Stimulated activated CD8-positive, alpha-beta memory T cell treated with anti-CD3 and anti-CD28 coated beads, Interleukin-7, amount 100 ng/mL, for 1 hour (primary cell): ENCODE measurements at places on chromosomes 5 and 9.

- DNase-seq, result no peak
Measured at GRCh38 chr9:106963684-106964083, 100.7 kb downstream of the ZNF462 start.

DNA sequence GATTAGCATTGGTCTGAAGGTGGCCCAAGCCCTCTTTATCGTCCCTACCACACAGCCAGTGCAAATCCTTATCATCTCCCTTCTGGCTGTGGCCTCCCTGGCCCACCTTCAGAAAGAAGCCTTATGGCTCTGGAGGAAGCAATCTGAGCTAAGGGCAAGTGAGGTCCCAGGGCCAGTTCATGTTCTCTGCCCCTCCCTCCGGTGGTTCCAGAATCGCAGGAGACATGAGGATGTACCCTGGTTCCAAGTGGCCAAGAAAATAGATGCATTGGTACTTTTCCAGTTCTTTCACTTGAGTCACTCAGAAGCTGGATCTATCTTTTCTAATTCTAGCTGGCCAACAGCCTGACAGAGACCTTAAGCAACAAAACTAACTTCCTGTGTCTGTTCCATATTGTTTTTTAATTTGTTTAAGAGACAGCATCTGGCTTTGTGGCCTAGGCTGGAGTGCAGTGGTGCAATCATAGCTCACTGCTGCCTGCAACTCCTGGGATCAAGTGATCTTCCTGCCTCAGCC lies 60.7 kb downstream of the LHFPL2 start:
- DNase-seq, result no peak

DNA sequence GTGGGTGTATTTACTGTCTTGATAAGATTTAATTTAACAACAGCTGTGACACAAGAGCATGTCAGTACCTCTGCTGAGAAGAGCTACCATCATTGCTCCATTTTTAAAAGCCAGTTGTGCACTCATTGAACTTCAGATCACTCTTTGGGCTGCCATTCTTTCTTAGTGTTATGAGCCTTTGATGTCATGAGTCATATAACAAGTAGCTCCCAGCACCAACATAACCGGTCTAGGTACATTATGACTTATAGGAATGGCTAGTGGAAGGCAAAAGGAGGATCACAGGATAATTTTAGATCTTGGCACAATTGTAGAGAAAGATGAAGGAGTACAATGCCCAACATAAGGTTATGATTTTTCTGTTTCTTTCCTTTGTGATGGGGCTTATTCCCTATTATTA lies 170.8 kb upstream of the FBN2 start:
- DNase-seq, result no peak

DNA sequence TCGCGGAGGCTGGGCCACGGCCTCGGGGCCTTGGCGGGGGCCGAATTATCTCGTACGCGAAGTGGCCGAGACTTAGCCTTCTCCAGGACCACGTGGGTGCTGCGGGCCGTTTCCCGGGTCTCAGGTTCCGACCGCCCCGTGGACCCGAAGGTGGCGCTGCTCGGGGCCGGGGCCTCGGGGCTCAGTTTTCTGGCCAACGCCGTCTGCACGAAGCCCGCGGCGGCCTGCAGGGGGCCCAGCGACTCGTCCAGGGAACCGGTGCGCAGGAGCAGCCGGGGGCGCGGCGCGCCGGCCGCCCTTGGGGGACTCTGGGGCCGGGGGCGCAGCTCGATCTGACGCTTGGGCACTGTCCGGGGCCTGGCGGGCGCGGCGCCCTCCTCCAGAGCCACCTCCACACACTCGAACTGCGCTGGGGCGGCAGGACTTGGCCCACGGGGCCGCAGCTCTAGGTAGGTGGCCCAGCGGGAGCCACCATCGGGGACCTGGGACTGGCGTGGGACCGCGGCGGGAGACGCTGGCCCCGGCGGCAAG lies 716 bp downstream of the PROB1 start:
- DNase-seq, result peak; percentile 27

DNA sequence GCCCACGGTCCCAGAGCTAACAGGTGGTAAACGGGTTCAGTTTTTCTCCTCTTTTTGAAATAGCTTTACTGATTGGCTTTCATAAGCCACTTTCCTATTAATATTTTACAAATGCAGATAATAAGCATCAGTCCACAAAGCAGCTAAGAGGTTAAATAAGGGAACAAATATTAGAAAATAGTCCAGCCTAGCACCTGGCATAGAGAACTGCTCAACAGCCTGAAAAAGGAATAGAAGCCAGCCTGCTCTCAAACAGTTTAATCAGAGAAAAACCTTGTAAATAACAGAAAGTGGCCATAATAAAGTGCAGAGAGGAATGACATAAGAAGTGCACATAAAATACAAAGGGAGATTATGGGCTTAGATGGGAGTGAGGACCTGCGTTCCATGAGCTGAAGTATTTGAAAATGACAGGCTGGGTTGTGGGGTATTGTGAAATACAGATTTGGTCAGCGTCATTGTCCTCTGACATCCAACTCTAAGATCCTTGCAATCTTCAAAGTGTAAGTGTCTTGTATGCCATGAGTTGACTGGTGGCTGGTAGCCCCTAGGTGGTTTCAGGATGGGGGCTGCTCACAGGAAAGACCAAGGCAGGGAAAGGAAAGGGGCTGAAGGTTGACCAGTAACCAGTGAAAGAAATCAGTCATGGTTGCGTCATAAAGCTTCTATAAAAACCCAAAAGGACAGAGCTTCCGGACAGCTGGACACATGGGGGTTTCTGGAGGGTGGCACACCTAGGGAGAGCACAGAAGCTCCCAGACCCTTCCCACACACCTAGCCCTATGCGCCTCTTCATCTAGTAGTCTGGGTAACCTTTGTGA lies 32.4 kb downstream of the MYO10 start:
- no peak for DNase-seq

GRCh38 chr9:119793218-119793617 lies 424.0 kb upstream of the BRINP1 start:
- no peak for DNase-seq

DNA sequence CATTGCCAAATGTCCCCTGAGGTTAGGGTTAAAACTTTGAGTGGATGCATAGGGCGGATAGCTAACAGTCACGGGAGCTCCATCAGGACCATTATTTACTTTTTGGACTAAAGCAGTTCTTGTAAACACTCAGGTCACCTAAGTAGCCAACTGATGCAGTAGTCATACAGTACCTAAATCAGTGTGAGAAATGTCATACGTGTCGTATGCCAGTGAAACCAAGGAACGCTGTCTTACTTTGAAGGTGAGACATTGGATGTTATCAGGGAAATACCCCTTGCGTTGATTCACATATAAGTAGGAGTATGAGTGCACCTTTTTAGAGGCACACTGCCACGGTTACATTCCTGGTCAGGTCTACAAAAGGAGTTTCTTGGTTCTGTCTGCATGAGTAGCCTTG lies 101.9 kb downstream of the LNPEP start:
- DNase-seq, result no peak

- DNase-seq, result no peak
Measured at GRCh38 chr5:11780641-11781345, 123.5 kb downstream of the CTNND2 start.

GRCh38 chr9:82445556-82445955 lies 457.0 kb downstream of the SPATA31D1 start:
- no peak for DNase-seq

GRCh38 chr9:75372499-75373268 lies 284.4 kb downstream of the OSTF1 start:
- DNase-seq, result no peak

DNA sequence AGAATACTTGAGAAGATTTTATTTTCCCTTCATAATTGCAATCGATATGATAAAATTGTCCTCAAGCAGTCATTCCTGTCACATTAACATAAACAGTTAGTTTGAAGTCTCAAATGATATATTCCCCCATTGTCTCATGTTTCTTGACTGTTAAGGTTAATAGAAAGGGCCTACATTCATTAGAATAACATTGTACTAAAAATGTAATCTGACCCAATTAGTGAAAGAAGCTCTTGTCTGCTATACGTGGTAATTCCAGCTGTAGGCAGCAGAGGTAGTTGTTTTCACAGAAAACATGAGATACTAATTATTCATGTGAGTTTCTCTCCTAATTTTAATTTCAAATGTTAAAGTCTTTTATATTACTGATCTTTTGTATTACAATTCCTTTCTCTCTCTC lies 25.9 kb upstream of the AP3B1 start:
- DNase-seq, result no peak

DNA sequence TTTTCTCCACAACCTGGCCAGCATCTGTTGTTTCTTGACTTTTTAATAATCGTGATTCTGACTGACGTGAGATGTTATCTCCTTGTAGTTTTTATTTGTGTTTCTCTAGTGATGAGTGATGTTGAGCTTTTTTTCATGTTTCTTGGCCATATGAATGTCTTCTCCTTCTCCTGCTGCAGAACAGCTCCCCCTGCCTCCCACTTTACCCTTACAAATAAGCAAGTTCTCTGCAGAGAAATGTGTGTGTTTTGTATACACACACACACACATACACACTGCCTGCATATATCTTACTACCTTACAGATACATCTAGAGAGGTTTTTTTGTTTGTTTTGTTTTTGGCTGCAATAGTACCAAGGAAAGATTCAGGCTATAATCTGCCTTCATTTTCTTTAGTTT lies 88.7 kb upstream of the PHF24 start:
- DNase-seq, result no peak

GRCh38 chr9:19252885-19253219 lies 22.4 kb downstream of the DENND4C start:
- no peak for DNase-seq

DNA sequence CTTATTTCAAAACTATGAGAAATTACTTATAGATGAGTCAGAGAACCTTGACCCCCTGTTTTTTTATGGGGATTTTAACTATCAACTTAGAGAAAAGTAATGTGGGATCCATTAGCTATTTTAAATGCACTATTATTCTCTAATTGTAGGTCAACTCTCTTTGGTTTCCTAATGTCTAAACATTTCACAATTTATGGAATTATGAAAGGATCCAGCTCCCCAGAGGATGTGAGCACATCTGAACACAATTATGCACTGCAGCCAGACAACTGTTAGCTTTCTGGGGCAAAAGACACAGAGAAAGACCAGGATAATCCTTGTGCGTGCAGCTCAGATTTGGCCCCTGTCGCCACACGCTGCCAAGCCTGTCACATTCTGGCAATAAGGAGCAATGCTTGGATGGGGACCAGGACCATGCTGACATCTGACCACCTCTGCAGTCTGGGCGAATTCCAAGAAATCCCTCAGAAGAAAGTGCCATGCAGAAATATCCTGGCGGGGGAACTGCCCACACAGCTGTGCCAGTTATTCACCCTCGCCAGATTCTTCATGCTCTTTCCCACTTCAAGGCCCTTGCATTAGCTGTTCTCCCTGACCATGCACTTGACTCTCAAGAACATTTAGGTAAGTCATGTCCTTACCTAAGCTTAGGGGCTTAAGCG lies 22.2 kb upstream of the CMBL start:
- DNase-seq, result no peak

DNA sequence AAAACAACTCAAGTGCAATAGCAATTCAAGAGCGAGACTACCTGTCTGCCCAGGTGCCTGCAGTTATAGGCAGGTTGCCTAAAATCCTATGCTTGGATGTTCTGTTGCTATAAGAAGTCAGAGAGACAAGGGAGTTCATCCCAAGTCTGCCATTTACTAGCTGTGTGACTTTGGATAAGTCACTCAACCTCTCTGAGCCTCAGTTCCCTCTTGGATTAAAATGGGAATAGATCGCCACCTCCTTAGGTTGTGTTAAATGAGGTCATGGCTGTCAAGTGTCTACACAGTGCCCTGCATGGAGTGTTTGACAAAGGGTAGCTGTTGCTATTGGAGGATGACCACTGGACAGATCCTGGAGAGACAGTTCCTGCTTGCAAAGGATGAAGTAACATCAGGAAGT lies 1.3 kb upstream of the ZBTB34 start:
- DNase-seq, result no peak

DNA sequence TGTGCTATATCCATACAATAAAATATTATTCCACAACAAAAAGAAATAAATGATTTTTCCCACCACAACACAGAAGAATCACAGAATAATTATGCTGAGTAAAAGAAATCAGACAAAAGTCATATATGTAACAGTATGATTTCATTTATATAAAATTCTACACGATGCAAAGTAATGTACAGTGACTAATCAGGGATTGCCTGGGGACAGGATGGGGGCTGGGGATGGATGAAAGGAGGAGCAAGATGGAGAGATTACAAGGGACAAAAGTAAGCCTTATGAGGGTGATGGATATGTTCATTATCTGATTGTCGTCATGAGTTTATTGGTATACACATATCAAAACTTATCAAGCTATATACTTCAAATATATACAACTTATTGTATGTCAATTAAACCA lies 154.0 kb downstream of the FBN2 start:
- no peak for DNase-seq

DNA sequence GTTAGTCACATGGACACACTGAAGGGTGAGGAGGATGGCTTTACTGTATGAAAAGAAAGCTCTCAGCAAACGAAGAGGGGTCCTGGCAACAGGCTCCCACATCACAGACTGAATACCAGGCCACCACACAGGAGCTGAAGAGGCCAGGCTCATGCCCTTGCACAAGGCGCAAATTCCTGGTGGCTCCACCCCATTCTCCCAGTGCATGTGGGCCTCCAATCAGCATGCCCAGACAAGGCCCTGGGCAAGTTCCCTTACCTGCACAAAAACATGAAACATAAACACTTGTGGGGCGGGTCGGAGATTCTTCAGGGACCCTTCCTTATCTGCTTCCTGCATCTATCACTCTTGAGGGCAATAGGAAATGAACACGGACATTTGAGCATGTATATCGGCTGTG lies 935.8 kb upstream of the EDIL3 start:
- DNase-seq, result no peak

GRCh38 chr5:146796144-146796543 lies 82.4 kb downstream of the PPP2R2B start:
- DNase-seq, result no peak
